ENCODE measurements at places on chromosomes 6 and 20.
A peak's percentile ranks its signal among the peaks of the same experiment; 100 is the strongest.

DNA sequence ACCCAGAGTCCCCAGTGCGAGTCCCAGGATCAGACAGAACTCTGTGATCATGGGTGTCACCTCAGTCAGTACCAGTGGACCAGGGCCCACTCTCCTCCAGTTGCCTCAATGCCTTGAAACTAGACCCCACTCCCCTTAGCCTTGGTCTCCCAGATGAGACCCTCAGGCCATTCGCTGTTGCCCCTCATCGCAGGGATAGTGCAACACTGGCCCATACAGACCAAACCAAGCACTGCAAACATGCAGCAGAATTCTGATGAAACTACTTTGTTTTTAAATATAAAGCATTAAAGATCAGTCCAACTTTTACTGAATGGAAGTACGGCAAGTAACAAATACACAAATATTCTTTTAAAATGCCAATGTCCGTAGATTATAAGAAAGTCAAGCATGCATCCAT, 101.2 kb upstream of the NT5E start:
- no peak for DNase-seq

DNA sequence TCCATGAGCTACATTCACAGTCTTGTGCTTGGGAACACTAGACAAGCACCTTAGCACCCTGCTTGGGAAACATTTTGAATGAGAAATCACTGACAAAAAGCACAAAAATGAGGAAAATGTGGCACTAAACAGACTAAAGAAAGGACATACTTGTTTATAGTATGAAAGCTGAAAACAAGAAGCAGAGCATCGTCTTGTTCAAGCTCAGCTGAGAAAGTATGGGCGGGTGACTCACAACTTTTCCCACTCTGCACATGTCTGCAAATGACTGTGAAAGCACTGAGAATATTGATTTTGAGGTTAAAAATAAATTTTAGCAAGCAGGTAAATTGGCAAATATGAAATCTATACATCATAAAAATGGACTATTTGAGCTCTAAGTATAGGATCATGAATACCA, 725.3 kb downstream of the COL12A1 start:
- no peak for DNase-seq

DNA sequence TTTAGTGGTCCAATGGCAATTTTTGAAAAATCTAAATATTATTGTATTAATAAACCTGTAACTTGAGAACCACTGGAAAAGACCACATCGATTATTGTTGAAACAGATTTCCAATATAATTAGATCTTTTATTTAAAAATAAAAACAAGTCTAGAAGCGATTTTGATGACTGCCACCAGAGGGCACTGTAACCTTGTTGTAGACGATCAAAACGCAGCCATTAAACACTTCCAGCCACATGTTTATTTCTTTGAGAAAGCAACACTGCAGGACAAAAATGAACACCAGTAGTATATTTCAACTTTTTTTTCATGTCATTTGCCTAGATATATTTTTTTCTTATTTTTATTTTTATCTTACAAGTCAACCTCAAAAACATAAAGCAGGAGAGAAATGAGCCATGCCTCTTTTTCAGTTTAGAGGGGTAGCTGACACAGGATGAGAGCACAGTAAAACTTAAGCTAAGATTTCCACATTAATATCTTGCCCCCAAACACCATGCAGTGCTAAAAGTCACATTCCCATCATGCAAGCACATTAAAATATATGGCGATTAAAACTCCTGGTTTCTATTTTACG, 115.4 kb downstream of the OPRM1 start:
- peak; percentile 78 for DNase-seq

GRCh38 chr20:57505979-57506378, 19.0 kb downstream of the CTCFL start:
- no peak for DNase-seq

GRCh38 chr6:87115402-87116135, 20.7 kb upstream of the CGA start:
- DNase-seq, result peak; percentile 32

DNA sequence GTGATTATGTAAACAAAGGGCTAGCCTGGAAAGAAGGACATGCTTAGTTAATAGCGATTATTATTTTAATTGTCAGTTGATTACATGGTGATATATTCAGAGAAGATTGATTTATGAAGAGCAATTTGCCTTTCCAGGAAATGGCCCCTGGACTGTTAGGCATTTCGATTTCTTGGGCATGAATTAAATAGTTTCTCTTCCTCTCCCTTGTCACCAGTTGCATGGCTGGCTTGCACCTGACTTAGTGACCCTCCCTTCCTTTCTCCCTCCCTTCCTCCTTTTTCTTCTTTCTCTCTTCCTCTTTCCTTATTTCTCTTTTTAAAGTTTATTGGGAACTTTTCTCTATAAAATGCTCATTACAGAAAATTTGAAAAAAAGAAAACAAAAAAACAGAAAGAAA, 235.4 kb downstream of the CDC5L start:
- DNase-seq, result no peak

DNA sequence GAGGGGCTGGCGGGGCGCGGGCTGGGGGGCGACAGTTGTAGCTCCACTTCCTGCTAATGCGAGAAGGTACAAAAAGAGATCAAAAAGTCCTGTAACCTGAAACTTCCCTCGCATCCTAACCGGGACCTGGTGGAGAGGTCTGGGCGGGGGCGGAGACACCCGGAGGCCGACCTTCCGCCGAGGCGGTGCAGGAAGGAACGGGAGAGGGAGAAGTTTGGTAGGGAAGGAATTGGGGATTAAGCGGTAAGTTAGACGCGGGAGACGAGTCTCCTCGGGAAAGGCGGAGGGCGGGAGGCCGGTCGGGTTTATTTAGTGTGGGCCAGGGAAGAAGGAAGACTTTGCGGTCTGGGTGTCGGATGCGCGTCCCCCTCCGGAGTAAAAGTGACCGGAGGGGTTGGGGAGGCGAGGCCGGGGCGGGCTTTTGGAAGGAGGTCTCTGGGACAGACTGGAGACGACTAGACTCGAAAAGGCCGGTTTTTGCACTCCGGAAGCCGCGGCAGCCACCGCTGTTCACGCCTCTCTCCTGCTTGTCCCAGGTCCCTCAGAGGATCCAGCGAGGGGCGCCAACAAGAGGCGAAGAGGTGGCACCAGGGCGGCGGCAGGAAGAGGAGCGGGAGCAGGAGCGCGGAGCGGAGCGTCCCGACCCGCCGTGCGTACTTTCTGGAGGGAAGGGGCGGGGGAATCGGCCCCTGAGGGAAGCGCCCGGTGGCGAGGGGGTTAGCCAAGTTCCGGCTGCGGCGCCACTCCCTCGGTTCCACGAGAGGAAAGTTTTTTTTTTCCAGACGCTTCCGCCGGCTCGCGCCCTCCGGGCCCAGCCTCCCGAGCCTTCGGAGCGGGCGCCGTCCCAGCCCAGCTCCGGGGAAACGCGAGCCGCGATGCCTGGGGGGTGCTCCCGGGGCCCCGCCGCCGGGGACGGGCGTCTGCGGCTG, 734 bp downstream of the TPBG start:
- DNase-seq, result peak; percentile 12
